Fibroblast of pulmonary artery (primary cell): ENCODE measurements at places on chromosomes 4 and X.

DNA sequence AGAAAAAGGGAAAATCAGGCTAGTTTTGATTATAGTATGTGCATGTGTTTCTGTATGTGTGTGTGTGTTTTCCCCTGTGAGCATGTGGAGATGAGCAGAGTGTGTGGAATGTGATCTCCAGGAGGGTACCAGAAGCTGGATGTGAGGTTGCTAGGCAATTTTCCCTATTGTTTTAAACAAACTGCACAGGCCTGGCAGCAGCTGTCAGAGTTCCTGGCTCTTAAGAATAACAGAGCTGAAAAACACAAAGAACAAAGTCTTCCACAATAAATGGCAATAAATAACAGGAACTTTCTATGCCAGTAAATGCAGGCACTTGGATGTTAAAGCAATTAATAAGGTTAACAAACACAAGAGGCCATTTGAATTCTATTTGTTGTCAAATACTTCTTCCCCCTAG is 344.6 kb upstream of the CTSO start:
- peak; percentile 89 for DNase-seq

- DNase-seq = peak; percentile 45
Measured at GRCh38 chrX:31459361-31459760, 387.5 kb upstream of the FTHL17 start.

- no peak for DNase-seq
Measured at GRCh38 chrX:152798945-152799344, 29.5 kb upstream of the MAGEA6 start.

GRCh38 chr4:107931775-107932321 is 499 bp downstream of the CYP2U1 start:
- no peak for DNase-seq

- DNase-seq = no peak
Measured at GRCh38 chr4:12701384-12701783, 782.8 kb downstream of the RAB28 start.

DNA sequence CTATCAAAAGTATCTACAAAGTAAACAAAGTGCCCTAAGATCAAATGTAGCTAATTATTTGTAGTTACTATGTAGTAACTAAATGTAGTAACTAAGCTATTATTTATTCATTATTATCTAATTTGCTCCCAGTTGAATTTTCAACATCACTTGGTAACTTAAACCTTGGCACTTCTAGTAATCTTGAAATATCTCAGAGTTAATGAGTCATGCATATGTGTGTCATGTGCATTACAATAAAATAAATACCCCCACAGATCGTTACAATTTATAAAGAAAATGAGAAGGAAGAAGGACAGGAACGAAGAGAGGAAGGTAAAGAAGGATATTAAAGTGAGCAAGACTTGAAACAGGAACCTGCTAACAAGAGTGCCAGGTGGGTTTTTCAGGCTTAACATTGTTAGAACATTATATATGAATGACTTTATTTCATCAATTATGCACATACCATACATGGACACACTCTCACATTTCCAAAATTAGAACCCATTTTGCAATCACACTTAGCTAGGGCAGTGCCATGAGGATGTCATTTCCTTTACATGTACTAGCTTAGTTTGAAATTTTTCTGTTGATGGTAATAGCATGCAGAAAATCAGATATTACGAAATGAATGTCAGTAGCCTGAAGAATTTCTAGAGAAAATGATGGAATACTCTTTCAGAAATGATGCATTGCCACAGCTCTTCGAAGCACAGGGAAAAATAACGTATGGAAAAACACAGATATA is 1670.4 kb upstream of the AGA start:
- DNase-seq = peak; percentile 0

- DNase-seq = no peak
Measured at GRCh38 chrX:41100200-41100599, 15.0 kb downstream of the USP9X start.

GRCh38 chr4:24475756-24476155 is 108.6 kb downstream of the DHX15 start:
- DNase-seq = no peak

- DNase-seq = peak; percentile 92
Measured at GRCh38 chr4:169404960-169405359, 134.2 kb upstream of the SH3RF1 start.

- DNase-seq = no peak
Measured at GRCh38 chrX:49230500-49231232, 2.5 kb downstream of the CACNA1F start.

DNA sequence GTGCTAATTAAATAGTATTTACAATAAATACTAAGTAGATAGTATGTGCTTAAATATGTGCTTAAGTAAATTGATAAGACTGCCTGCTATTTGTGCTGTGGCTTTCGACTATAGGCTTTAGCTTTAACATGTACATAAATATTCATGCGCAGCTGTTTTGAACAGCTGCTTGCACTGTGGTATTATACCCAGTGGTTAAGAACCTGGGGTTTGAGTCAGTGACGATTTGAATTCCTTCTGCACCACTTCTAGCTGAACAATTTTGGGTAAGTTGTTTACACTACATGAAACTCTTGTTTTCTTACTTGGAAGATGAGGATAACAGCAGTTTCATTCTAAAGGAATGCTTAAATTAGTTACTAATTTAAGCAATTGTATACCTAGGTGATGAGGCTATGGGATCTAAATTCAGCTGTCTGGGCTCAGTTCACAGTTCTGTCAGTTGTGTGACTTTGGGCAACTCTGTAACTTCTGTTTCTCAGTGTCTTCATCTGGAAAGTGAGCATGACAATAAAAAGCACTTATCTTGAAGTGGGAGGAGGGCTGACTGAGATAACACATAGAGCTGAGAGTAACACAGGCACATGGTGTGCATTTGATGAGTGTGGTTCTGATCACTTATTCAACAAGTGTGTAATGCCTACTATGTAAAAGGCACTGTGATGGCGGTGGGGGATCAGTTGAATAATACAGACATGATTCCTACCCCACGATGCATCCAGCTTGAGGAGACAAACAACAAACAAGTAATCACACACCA is 37.0 kb downstream of the HPGDS start:
- no peak for DNase-seq

GRCh38 chrX:105458846-105459245 is 238.4 kb upstream of the TEX13A start:
- DNase-seq = no peak

DNA sequence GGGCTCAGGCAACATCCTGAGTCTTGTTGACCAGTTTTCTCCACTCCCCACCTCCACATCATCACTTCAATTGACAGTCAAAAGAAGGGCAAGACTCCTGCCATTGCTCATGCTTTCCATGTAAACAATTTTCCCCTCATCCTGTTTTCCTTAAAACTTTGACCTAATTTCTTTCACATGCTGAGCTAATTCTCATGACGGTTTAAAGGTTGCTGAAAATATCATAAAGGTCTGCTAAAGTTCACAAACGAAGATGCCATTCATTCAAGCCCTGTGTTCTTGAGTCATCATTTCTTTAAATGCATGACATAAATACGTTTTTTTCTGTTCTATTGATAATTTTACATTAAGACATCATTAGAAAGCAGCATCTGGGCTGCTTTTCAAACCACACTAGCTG is 353.9 kb downstream of the NKX6-1 start:
- DNase-seq = no peak

GRCh38 chr4:2805712-2806389 is 13.0 kb downstream of the SH3BP2 start:
- peak; percentile 18 for DNase-seq

DNA sequence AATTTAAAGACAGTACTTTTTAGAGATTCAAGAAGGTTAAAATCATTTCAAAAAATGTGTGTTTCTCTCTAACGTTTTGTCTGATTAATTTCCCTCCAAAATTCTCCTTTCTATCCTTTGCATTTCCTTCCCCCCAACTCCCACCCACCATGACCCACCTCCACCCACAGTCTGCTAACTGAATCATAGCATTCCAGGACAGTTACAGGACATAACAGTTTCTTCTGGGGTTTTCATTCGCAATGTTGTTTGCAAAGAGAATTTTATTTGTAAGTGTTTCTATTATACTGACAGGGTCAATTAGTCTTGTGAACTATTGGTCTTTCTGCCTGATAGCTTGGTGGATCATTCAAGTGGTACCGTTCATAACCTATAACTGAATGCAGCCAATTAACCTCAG is 53.7 kb downstream of the ANAPC10 start:
- no peak for DNase-seq

DNA sequence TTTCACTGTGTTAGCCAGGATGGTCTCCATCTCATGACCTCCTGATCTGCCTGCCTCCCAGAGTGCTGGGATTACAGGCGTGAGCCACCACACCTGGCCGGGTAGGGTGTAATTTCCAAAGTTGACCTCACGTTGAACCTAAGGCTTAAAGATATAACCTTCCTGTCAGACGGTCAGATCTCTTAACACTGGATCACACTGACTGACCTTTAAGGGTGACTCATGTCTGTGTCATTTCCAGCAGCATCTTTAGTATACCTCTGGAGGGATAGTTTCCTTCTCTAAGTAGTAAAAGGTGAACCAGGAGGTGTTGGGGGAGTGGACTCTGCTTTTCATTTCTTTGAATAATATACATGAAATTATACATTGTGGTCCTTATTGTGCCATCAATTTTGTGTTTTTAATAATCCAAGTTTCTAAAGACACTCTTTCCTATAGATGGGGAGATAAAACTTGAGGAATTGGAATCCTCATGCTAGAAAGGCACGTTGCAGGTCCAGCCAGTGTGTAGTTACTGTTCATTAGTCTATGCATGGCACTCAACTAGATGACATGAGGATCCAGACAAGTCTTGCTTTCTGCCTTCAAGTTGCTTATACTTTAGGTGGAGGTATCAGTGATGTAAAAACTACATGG is 45.7 kb downstream of the ARHGAP10 start:
- DNase-seq = no peak

GRCh38 chrX:70422851-70423341 is at the start of gene GDPD2:
Gene GDPD2 (plus strand): TSS chrX:70423314. CDS start chrX:70424985, 1,671 bp downstream.
- DNase-seq = peak; percentile 22

DNA sequence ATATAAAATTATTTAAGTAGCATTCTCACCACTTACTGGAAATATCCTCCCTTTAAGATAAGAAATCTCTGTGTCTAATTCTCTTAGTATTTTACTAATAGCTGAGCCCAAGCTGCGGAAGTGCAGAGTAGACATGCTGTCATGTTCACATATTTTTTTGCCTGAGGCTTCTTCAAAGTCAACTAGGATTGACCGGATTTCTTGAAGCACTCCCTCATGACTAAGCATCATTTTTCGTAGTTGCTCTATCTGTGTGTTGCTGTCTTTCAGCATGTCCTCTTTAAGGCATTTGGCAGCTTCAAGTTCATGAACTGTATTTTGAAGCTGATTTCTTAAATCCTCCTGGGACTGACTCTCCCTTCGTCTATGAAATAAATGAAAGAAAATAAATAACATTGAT is 36.9 kb downstream of the CCDC158 start:
- peak; percentile 39 for DNase-seq

DNA sequence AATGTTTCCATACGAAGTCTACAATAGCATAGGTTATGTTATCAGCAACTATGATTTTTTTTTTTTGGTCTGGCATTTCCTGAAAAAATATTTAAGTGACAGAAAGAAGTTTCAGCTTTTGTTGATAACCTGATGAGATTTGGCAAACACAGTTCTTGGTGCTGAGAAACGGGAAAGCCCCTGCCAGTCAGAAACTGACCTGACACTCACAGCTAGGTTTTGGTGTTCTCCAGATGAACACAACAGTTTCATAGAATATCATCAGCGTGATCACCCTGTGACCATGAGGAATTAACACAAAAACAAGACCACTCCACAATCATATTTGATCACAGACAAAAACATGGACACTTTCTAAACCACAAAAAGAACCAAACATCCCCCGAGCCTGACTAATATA is 152.5 kb upstream of the DCAF8L1 start:
- DNase-seq = no peak

DNA sequence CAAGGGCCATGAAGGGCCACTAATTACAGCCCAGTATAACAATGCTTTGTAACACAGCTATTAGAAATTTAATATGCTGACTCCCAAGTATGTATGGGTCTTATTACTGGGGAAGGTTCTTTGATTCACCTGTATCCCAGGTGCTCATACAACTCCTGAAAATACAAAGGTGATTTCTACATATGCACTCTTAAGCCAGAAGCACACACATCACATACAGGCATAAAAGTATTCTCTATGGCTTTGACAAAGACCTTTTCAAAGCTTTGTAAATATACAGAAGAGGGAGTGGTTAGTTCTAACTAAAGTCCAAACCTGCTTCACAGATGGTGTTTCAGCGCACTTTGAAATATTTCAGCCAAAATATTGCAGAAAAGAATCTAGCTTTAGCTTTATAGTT is 191.5 kb downstream of the SNCA start:
- DNase-seq = no peak

- peak; percentile 25 for DNase-seq
Measured at GRCh38 chr4:152709675-152710438, 30.1 kb upstream of the TMEM154 start.

- peak; percentile 58 for DNase-seq
Measured at GRCh38 chr4:56129431-56129861, 180.7 kb downstream of the CEP135 start.

- peak; percentile 51 for DNase-seq
Measured at GRCh38 chrX:149513825-149514428, 8.8 kb upstream of the IDS start.

DNA sequence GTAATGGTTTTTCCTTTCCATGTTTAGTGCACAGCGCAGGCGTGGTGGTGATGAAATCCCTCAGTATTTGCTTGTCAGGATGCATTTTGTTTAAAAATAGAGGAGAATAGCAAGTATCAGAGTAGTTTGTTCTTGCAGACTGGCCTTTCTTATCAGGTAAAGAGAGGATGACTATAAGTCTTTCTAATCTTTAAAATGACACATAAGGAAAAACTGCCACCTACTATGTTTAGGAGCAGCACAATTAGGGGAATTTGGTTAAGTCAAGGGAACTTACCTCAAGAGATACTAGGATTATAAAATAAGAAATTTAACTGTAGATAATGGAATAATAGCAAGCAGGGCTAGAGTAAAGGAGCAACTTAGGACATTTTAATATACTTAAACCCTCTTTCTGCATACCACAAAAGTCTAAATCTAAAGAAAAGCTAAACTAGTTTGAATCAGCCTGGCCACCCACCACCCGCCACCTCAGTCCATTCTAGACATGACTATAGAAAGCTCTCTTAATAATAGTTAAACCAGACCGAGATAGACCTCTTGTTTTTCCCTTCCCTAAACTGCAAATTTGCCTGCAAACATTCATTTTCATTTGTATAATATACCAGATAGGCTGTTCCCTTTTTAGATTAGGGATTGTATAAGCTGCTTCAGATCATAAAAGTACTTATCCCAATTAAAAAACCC is 62.0 kb downstream of the APOOL start:
- no peak for DNase-seq
